ENCODE measurements at places on chromosomes 11 and 22. TPM values are rescaled to one million over a fixed set of nuclear protein-coding genes. Genes with fewer than 3 reads are reported as not detected.

- DNase-seq = no peak
Measured at GRCh38 chr11:33897761-33898375, 6.0 kb upstream of the LMO2 start.

GRCh38 chr11:74932797-74933196 lies 16.1 kb downstream of the XRRA1 start:
- no peak for DNase-seq

DNA sequence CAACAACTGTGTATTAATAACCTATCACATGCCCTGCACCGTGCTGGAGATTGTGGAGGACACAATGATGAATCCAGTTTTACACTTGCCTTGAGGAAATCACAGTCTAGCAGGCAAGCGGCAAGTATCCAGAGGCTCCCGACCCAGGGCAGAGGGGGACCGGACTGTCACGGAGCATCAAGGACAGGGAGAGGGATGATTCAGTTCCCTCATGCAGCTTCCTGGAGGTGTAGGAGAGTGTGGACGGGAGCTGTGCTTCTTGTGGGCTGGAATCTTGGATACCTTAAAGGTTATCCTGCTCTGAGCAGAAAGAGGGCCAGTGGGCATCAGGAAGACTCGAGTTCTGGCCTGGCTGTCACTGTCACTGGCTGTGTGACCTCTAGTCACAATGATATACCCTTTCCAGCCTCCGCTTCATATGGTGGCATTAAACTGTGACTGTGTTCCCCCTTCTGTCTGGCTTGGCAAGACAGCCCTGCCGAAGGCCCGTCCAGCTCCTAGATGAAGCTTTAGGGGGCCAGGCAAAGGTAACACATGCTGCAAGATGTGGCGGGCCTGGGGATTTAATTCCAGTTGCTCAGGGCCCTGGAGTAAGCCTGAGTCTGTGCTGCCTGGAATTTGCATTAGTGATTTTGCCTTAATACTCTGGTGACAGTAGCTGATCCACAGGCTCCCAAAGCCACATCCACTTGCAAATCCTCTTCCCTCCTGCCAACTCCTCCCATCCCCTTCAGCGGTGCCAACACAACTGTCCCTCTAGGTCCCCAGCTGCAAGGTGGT lies 162.8 kb downstream of the DSCAML1 start:
- no peak for DNase-seq

Gene C1QTNF4
- total RNA-seq = 3.1 TPM

- no peak for DNase-seq
Measured at GRCh38 chr11:32529994-32530588, 53.5 kb upstream of the EIF3M start.

DNA sequence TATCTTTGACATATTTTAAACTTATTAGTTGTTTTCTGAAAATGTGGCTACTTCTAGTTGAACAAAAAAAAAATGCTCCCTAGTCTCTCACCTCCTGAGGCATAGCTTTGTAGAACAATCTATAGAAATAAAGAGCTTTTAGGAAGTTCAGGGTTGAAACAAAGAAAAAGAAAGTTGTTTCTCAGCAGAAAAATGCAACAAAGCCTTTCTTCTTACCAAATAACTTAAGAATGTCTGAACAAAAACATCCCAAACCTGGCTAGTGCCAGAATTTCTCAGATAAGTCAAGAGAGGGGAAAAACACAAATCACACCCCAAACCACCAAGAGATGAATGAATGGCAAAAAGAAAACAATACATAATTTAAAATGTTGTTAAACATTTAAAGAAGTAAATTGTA lies 114.1 kb downstream of the MAML2 start:
- DNase-seq = no peak

DNA sequence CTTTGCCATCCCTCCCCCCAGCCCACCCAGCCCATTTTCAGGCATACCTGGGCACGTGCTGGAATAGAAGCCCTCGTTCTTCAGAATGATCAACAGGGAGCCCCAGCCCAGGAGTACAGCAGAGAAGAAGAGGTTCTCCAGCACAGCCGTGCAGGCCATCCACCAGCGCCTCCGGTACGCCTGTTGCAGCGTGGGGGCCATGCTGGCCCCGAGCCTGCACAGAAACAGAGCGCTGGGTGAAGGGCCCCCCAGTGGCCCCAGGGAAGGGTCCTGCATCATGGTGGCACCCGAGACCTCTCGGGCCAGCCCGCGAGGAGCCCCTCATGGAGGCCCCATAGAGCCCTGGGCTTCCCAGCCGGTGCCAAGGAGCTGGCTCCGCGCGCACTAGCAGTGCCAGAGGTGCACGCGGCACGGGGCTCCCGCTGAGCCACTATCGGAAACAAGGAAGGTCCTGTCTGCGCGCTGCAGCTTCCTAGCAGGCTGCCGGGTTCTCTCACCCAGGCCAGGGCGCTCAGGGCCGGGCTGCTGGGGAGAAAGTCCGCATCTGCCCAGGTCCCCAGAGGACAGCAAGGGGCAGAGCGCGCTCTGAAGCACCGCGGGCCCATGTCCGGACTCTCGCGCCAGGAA lies 1.5 kb downstream of the SLC43A1 start:
- DNase-seq = no peak

- DNase-seq = no peak
Measured at GRCh38 chr11:35090125-35090524, 48.8 kb upstream of the CD44 start.

All from epithelial cell of proximal tubule (primary cell).